ENCODE measurements at places on chromosomes 5 and 9.

DNA sequence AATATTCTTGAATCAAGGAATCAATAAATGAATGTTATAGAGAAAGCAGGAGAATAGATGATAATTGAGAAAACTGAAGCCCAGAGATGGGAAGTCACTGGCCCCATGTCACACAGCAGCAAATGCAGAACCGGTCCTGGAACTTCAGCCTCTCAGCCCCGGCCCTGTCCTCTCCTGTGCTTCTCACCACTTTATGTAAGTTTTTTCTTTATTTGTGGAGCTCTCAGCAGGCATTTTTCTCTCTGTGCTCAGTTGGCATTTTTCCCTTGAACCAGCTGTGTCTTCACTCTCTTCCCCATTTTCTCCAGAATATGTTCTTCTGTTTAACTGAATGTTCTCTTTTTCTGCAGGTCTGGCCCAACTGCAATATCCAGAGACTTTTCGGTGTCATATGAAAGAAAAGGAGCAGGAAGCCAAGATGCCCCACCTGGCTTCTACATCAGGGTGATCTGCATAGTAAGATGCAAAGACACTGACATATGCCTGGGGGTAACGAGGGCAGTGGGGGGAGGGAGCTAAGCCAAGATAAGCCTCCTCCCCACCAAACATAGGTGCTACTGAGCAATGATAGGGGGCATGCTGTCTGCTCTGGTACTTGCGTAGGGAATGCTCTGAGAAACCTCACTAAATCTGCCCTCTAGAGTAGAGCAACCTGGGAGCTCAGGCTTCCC, 12.8 kb upstream of the LCP2 start:
- DNase-seq: no peak

GRCh38 chr9:109409773-109410397, 88.2 kb downstream of the PTPN3 start:
- DNase-seq: no peak

GRCh38 chr5:96962540-96962991, 26.7 kb downstream of the LNPEP start:
- no peak for DNase-seq

DNA sequence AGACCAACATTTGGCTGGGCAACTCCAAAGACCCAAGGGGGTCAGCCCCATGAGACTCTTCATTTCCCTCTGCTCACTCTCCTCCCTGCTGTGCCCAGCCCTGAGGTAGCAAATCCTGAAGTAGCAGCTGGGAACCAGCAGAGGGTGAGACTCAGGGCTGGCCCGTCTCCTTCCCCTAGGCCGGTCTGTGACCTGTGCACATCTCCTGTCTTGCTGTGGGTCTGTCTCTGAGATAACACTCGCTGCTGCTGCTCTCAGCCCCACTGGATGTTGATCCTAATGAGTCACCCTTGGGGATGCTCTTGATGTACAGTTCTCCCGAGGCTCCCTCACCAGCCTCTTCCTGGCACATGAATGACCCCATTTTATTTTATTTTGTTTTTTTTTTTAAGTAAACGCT, 7.3 kb upstream of the OR2V1 start:
- DNase-seq: no peak

DNA sequence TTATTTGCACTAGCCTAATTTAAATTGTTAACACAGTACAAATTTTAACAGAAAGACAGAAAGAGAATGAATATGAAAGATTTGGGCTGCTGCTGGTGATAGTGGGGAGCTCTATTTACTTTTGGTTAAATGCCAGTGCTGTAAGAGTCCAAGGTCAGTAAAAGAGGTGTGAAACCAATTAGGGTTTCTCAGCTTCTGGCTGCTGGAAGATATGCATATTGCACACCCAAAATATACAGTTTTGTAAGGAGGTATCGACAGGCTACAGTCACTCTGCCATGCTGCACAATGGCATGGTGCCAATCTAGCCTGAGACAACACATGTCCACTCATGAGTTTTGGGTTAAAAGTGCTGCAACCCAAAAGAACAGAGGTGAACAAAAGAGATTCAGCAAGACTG, 79.3 kb downstream of the PPP2R2B start:
- no peak for DNase-seq

DNA sequence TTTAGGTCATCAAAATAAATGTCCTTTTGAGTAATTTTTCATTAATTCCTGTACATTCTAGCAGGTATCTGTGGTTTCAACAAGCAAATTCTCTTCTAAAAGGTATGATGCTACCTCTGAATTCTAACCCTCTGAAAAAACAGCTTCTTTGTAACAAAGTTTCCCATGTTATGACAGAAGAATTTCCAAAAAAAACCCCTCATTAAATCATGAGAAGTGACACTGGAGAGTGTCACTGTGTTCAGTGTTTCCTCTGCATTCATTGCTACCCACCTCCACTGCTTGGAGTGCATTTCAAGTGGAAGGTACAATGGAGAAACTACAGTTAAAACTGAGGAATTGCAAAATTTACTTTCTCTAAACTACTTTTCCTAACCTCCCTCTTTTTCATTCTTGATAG, 10.1 kb downstream of the CDKN2A start:
- no peak for DNase-seq

GRCh38 chr9:91577633-91578061, 154.0 kb upstream of the NFIL3 start:
- DNase-seq: no peak

DNA sequence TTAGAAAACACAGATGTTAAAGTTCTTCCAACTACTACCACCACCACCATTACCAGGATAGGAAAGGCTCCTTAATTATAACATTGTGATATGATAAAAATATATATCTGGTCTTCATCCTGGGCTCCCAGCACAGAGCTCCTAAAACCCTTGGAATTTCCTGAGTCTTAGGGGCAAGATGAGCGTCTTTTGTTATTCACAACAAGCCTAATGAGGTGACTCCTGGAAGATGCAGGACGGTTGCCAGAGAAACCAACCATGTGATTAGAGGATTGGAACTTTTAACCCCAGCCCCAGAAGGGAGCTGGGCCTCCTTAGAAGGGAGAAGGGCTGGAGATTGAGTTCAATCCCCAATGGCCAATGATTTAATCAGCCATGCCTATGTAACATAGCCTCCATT, 148.0 kb upstream of the ADRA1B start:
- no peak for DNase-seq

DNA sequence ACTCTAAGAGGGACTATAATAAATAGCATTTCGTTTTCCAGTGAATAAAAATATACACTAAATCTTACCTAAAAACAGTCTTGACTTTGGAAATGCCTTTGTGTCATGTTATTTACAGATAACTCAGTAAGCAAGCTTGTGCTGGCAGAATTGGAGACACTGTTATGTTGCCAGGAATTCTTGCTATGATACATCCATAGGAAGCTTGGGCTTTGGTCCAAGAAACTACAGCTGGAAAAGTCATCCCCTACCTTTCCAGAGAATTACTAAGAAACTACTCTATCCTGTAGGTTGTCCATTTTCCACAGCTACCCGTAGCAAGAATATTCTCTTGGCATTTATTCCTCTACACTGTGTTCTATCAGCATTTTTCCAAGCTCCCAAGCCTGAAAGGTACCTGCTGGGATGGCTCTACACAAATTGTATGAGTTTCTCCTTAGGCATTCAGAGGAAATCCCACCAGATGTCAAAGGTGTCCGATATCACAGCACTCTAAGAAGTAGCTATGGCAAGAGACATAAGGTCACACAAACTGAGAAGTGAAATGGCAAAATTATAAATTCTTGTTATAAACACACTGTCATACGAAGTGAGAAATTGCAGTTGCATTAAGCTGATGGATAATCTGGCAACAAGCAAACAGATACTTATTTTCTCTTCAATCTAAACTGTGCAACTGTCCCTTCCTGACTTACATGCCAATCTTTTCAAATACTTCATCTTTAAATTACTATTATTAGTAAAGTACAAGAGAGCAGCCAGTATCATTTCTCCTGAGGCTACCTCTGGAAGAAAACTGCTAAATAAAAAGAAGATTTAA, 68.5 kb downstream of the MCTP1 start:
- no peak for DNase-seq

GRCh38 chr5:76290321-76290757, 112.7 kb upstream of the IQGAP2 start:
- no peak for DNase-seq

DNA sequence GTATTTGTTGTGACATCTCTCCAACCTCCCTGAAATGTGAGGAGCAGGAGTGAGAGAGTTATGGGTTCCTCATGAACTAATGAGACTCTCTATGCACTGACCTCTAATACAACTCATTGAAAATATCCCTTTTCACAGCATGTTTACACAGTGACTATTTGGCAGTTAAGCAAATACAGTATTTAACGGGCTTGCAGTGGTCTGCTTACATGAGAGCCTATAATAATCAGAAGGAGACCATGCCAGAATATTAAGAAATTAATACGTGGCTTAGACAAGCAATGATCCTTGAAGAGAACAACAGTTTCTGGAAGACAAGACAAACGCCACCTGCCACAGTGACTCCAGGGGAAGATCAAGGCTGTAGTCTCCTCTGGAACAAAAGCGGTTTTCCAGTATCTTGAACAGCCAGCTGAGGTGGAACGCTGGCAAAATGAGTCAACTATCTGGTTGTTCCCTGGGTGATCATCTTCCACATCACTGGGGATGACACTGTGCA, 424.5 kb downstream of the DMAC1 start:
- no peak for DNase-seq

- DNase-seq: no peak
Observed at GRCh38 chr5:8981016-8981415, 564.9 kb downstream of the SEMA5A start.

GRCh38 chr9:90854637-90855175, 53.1 kb downstream of the SYK start:
- DNase-seq: no peak

DNA sequence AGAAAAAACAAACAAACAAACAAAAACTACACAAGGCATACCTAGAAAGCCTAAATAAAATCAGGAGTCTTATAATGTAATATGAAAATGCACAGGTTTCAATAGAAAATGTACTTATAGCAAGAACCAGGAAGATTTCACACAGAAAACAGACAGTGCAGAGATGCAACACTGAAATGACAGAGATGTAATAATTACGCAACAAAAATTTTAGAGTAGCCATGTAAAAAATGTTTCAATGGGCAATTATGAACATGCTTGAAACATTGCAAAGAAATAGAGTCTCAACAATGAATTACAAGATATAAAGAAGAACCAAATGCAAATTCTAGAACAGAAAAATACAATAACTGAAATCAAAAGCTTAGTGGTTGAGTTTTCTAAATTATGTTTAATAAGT, 405.9 kb downstream of the PLK2 start:
- no peak for DNase-seq

- peak; percentile 57 for DNase-seq
Observed at GRCh38 chr5:14809369-14810155, 62.0 kb downstream of the ANKH start.

DNA sequence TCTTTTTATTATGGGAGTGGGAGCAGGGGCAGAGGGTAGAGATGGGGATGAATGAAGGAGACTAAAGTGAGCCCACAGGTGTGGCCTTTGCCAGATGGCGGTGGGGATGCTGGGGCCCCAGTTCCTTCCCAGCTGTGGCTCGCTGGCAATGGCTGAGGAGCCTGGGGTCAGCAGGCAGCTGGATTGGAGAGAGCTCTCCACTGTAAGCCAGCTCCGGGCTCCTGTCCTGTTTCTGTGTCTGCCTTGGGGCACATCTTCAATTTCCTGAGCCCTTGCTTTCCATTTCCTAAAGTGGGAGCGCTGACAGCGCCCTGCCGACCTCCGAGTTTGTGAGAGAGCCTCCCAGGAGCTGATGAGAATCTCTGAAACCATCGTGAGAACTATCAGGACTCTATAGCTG, 75.6 kb upstream of the SPRY4 start:
- DNase-seq: no peak

DNA sequence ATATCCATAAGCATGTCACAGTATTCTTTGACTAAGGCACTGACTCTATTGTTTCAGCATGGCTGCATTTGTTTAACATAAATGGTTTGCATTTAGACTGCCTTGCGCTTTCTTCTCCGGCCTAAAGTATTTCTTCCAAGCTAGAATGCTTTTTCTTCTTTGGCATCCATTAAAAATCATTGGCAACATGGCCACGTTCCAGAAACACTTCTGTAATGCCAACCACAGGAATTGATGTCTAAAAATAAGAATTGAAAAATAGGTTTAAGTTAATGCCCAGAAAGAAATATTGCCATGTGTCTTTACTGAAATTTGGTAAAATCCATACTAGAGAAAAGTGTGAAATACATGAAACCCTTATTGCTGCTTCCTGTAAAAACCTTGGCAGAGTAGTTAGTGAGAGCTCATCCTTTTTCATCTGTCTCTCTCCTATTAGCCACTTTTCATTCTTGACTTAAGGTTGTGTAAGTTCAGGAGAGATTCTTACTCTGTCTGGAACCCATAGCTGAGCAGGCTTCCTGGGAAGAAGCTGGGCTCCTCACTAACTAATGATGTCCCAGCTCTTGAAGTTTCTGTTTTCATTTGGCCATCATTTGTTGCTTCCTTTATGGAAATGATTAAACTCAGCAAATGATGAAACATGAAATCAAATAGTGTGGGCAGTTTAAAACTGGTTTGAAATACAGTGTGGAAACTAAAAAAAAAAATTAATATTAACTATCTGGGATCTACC, 58.2 kb upstream of the RPS23 start:
- no peak for DNase-seq

- DNase-seq: no peak
Observed at GRCh38 chr5:54930736-54931135, 54.7 kb downstream of the ESM1 start.

- DNase-seq: no peak
Observed at GRCh38 chr5:125011947-125012346, 265.5 kb upstream of the ZNF608 start.

GRCh38 chr5:68000805-68001204, 214.8 kb upstream of the PIK3R1 start:
- no peak for DNase-seq

DNA sequence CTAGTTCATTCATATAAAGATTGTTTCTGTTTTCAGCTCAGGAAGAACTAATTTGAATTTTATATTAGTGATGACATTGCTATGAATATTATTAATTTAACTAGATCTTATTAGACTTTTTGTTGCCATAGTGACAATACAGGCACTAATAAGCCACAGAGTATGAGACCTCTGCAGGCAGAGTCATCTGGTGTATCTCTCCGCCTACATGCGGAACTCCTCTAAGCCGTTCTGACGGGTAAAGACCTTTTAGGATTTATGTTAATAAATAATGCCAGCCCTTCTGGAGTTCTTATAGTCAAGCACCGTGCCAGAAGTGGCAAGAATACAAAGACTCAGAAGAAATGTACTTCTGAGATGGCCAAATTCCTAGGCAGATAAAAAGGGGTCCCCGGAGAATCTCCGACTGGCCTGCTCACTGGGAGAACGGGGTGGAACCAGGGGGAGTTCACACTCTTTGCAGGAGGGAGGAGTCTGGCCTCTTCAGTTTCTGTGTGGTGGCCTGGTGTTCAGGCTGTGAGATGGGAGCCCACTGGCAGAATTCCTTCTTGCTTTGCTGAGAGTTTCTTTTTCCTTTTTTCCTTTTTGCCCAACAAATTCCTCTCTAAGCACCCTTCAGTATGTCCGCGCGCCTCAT, 85.1 kb upstream of the IL12B start:
- no peak for DNase-seq

Data from stimulated activated CD8-positive, alpha-beta memory T cell treated with anti-CD3 and anti-CD28 coated beads, Interleukin-4, amount 100 ng/mL, for 4 hours (primary cell).